ENCODE measurements at places on chromosomes 12 and 14.

GRCh38 chr12:54356228-54356627 is 8.1 kb downstream of the GPR84 start:
- DNase-seq, result no peak

DNA sequence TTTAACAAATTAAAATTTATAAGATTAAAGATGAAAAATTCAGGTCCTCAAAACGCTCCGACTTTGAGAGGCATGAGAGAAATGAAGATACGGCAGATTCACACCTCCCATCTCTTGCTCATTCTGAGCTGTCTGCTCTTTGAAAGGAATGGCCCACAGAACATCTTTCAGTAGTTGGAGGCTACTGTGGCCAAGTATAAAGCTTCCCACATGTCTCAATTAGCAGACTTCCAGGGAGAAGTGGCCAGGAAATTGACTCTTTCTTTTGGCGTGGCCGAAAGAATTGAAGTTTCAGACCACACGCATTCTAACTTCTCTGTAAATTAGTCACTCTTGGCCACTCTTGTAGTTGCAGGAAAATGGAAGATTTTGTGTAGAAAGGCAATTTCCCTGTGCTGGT is 129.2 kb downstream of the DIP2B start:
- DNase-seq, result no peak

GRCh38 chr12:25058012-25058411 is 109.1 kb upstream of the BCAT1 start:
- no peak for DNase-seq

DNA sequence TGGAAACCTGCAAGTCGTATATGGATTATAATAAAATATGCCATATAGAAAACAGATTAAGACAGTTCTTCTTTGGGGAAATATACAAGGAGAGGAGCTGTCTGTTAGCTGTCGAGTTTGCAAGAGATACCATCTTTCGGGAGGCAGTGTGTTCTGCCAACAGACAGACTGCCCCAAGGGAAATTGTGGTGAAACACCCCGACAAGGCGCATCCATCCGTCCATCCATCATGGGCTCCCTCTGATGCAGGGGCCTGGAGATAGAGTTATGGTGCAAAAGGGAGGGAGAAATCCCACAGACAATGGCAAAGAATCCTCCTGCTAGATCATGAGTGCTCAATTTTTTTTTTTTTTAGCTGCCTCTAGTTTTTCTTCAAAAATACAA is 156.3 kb downstream of the DPF3 start:
- no peak for DNase-seq

- no peak for DNase-seq
Measured at GRCh38 chr14:90455100-90455571, 58.3 kb downstream of the CALM1 start.
